IMR-90 (cell line): ENCODE measurements at places on chromosomes 11 and 22. TPM values are rescaled to one million over a fixed set of nuclear protein-coding genes. Genes with fewer than 3 reads are reported as not detected.

DNA sequence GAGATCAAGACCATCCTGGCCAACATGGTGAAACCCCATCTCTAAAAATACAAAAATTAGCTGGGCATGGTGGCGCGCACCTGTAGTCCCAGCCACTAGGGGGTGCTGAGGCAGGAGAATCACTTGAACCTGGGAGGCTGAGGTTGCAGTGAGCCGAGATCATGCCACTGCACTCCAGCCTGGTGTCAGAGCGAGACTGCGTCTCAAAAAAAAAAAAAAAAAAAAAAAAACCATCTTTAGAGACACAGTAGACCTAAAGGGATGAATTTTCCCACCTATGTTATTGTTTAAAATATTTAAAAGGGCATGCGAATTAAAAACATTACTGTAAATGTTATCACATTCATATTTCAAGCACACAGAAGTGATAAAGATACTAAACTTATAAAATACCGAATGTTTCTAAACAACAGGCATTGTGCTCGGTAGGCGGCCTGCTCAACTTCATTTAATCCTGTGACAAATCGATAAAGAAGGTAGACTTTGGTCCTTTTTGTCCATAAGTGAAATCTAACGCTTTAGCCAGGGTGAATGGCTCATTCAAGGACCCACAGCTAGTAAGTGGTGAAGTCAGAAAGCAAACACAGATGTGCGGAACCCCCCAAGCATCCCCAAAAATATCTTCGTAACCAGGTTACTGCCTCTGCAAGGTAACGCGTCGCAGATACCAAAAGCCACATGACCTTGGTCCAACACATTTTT is 16.1 kb downstream of the NCAPD3 start:
- DNase-seq, result no peak

DNA sequence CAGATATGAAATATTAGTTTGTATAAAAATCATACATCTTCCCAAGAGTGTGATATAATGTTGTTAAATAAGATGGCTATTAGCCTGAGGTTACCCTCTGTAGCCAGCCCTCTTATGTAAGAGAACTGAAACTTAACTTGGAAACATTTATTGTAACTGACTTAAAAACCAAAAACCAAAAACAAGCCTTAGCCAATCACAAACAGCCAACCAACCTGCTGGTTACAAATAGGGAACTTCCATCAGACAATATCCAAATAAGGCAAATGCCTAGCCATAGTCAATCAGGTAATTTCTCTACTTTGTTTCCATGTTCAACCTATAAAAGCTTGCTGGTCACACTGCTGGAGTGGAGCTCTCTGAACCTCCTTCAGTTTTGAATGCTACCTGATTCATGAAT is 14.1 kb downstream of the KBTBD3 start:
- DNase-seq, result no peak

DNA sequence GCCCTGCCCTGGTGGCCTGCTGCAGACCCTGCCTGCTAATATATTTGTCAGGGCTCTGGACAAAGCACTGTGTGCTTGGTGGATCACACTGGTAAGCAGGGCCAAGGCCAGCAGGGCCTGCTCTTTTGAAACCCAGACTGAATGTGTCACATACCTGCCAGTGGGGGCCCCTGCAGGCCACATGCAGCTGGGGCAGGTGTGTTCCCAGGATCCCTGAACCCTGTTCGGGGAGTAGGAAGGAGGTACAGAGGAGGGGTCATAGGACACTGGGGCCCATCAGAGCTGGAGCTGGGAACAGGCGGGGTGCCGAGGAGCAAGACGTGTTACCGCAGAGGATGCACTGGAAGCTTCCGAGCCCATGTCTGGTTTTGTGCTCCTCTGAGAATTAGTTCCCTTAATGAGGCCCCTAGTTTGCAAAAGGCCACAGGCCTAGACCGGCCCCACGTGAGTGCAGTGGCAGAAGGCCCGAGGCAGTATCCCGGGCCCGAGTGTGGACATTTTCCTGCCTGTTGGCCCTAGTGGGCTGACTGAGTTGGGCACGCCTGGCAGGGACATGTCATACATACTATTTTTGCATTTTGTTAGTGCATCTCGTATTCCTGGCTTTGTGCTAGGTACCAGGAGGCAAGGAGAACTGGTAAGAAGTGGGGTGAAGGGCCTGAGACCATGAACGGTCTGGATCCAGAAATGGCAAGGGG is 11.2 kb upstream of the ACR start:
- no peak for DNase-seq

DNA sequence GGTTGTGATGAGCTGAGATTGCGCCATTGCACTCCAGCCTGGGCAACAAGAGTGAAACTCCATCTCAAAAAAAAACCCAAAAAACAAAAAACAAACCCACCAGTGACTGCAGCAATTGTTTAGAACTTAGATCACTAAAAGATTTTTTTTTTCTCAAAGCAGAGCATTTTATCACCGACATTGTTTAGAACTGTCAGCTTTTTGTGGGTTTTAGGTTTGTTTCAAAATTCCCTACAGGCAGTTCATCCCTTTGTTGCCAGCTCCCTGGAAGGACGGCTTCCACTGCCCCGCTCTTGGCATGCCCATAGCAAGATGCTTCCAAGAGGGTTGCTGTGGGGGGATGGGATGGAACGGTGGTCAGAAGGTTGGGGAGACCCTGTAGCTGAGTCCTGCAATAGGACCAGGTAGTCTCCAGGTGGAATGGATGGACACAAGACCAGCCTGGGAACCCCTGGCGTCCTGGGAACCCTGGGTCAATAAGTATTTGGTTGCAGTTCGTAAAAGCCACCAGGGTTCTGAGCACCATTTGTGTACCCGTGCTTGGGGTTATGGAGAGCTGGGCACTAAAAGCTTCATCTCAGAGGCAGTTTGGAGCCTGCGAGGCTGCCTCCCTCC is 46.7 kb downstream of the TSPAN18 start:
- DNase-seq, result peak; percentile 20

GRCh38 chr11:34613552-34614056 is 7.3 kb upstream of the EHF start:
- DNase-seq, result no peak

- peak; percentile 37 for DNase-seq
Observed at GRCh38 chr22:37245740-37246139, 1.7 kb upstream of the RAC2 start.

DNA sequence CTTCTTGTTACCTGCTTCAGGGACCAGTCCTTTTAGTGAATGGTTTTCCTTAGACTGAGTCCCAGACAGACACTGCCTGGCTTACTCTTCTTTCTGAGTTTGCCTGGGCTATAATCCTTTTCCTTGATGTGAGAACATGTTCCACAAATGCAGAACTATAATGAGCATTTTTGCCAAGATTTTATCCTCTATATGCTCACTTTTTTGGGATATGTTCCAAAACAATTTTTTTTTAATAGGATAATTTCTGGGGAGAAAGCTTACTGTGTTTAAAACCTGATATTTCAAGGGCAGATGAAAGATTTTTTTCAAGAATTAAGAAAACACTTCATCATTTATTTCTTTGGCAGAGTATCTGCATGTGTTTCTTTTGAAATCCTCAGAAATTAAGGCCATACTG is 110.0 kb upstream of the TENM4 start:
- no peak for DNase-seq

GRCh38 chr11:101061606-101062005 is 68.0 kb downstream of the PGR start:
- DNase-seq, result peak; percentile 21

GRCh38 chr11:80899381-80899780 is 1458.6 kb upstream of the TENM4 start:
- DNase-seq, result no peak

DNA sequence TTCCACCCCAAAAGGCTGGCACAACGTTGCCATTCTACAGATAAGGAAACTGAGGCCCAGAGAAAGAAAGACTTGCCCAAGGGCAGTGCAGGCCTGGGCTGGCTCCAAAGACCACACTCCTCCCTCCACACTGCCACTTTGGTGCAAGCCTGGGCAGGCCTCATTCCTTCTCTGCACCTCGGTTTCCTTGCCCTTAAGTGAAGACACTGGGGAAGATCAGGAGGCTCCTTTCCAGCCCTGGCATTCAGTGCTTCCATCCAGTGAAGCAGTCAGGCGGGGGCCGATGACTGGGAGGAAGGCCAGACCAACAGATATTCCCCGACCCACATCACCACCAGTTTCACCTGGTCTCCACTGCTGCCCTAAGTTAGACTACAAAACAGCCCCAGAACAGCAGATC is 18.3 kb upstream of the TCF20 start:
- DNase-seq, result no peak

GRCh38 chr11:23976841-23977271 is 520.0 kb upstream of the LUZP2 start:
- peak; percentile 70 for DNase-seq

- peak; percentile 61 for DNase-seq
Observed at GRCh38 chr11:12090061-12090591, 20.3 kb upstream of the MICAL2 start.

DNA sequence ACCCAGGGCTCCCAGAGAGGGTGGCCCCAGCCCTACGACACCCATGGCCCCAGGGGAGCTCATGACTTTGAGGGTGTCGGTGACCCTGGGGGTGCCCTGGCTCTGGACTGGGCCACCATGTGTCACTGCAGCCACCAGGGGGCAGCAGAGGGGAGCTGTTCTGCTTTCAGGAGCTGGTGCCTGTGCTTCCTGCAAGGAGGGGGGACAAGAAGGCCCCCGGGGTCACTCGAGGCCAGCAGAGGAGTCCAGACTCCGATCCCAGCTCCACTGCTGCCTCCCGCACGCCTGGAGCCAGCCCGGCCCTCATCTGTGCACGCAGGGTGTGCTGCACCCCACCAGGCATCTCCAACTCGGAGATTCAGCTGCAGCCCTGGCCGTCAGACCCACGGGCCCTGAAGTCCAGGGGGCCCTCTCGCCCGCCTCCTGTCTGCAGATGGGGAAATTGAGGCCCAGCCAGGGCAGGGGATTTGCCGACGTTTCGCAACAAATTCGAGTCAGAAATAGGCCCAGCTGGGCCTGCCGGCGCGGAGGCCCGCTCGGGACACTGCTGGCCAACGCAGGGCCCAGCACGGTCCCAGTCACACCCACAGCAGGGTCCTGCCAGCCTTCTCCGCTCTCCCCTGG is 29.5 kb upstream of the WNT7B start:
- DNase-seq, result peak; percentile 80

DNA sequence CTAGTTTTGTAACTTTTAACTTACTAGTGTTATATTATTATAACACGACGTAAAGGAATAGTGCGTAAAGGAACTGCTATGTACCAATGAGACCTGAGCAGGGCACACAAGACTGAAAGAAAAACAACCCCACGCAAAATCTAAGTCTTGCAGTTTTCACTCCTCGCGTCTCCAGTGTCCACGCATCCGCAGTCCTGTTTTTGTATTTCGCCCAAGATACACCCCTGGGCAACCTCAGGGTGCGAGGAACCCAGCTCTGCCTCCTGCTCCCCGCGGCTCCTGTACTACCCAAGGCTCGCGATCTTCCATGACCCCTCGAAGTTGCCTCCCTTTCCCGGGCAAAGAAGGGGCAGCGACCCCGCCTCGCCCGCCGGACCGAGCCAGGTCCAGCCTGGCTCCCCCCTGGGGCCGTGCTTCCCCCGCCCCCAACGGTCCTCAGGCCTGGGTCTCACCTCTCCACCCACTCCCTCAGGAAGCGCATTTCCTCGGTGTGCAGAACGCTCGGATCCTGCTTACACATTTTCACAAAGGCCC is 393 bp downstream of the ST13 start:
- peak; percentile 18 for DNase-seq

- no peak for DNase-seq
Observed at GRCh38 chr11:76778874-76779273, 4.3 kb upstream of the TSKU start.

DNA sequence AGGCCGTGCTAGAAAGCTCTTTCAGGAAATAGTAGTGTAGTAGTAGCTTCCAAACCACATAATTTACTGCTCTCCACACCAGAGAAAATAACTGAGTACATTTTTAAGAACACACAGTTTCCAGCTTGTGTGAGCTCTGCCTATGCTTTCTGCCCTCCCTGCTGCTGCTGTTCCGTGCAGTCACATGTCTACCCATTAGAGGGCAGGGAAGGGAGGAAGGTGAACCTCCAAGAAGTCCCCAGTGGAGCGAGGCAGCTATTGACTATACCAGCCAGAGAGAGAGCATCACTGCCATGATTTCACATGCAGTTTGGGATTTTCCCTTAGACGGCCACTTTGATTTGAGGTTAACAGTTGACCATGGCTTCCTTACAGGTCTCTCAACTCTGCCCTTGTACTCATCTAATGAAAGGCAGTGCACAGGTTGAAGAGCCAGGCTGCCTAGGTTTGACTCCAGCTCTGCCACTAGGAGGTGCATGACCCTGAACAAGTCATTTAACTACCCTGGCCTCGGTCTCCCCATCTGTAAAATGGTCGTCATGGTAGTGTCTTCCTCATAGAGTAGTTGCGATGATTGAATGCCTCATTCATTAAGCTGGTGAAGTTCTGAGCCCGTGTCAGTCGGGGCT is 19.7 kb upstream of the CTTN start:
- DNase-seq, result no peak

DNA sequence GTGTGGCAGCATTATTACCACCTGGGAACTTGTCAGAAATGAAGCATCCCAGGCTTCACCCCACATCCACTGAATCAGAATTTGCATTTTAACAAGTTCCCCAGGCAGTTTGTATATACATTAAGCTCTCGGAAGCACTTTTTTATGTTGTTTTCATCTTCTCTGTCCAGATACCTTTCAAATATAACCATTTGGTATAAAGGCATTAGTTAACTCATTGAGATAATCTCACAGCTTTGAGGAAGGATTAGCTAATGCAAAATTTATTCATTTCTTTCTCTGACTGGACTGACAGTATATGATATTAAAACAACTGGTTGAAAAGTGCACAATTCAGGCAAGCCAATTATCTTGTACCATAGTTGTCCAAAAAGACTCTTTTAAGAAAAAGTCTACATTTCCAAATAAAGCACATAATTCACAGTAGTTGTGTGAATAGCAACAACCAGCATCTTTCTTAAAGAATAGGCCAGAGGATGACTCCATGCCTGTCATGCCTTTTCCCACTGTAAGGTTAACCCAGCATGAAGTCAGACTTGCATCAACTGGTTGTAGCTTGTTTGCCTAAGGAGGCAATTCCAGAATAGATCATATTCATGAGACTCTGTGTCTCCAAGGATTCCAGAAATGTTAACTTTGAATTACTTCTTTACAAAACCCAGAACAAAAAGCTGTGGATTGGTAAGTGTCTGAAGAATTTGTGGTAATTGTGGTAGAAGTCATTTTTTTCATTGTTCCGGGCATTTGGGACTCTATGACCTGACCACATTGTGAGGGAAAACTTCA is 254.3 kb upstream of the SESN3 start:
- no peak for DNase-seq

Gene PNPLA3
- total RNA-seq, result 3.3 and 3.6 TPM in 2 replicates

Gene CRYBA4
- not detected in 2 replicates for total RNA-seq

Gene B3GAT3
- 10.4 and 10.6 TPM in 2 replicates for total RNA-seq

Gene HORMAD2
- not detected in 2 replicates for total RNA-seq

Gene APOA4
- not detected in 2 replicates for total RNA-seq

Gene OMP
- total RNA-seq, result not detected in 2 replicates

Gene MFRP
- total RNA-seq, result not detected in 2 replicates

Gene P4HA3
- total RNA-seq, result 2.8 and 2.9 TPM in 2 replicates

Gene MYEOV
- total RNA-seq, result 6.1 and 6.8 TPM in 2 replicates
